ENCODE measurements at places on chromosomes 3 and 15. TPM values are rescaled to one million over a fixed set of nuclear protein-coding genes. Genes with fewer than 3 reads are reported as not detected.

Gene IGF2BP2
- 36.1 TPM for total RNA-seq

Gene GABRR3
- total RNA-seq, result not detected

Gene COL7A1
- total RNA-seq, result 9.8 TPM

Gene C3orf22
- not detected for total RNA-seq

Gene ADAMTS7
- total RNA-seq, result 12.8 TPM

Gene LDHAL6B
- not detected for total RNA-seq

Gene ERICH6
- total RNA-seq, result under 0.01 TPM

Gene CD276
- 102 TPM for total RNA-seq

Gene ST3GAL6
- 10.4 TPM for total RNA-seq

Gene KLHDC8B
- total RNA-seq, result 24.2 TPM

Gene PLCB2
- total RNA-seq, result under 0.01 TPM

Gene CISH
- total RNA-seq, result 0.28 TPM

Gene CP
- total RNA-seq, result 5.1 TPM

Gene ACAN
- total RNA-seq, result 7.0 TPM

Gene TMED3
- 115 TPM for total RNA-seq

Gene AMOTL2
- 96.4 TPM for total RNA-seq

Gene RYR3
- 0.19 TPM for total RNA-seq

Gene C2CD4A
- total RNA-seq, result 0.28 TPM

Gene FOXL2
- 0.19 TPM for total RNA-seq

Gene FMN1
- total RNA-seq, result 0.85 TPM

All from regular cardiac myocyte (primary cell).